Dermis microvascular lymphatic vessel endothelial cell (primary cell): ENCODE measurements at places on chromosomes 5 and 9. TPM values are rescaled to one million over a fixed set of nuclear protein-coding genes. Genes with fewer than 3 reads are reported as not detected.

Gene UBE2QL1
- total RNA-seq: 0.13 and 1.0 TPM in 2 replicates

Gene NFIB
- 116 and 147 TPM in 2 replicates for total RNA-seq

Gene PDZD2
- total RNA-seq: 1.2 and 1.4 TPM in 2 replicates

Gene GRHPR
- total RNA-seq: 97.1 and 122 TPM in 2 replicates

Gene CLIC3
- not detected in 2 replicates for total RNA-seq

Gene SERF1A
- 4.9 and 13.0 TPM in 2 replicates for total RNA-seq

Gene STKLD1
- 0.26 and 0.38 TPM in 2 replicates for total RNA-seq

Gene IL5
- not detected in 2 replicates for total RNA-seq

Gene TLX3
- not detected in 2 replicates for total RNA-seq

Gene COL23A1
- 0.13 TPM in 2 replicates for total RNA-seq

Gene CTSV
- total RNA-seq: 0.25 and 0.77 TPM in 2 replicates

Gene SLC35A4
- total RNA-seq: 14.8 and 27.9 TPM in 2 replicates

Gene PCDHB16
- 0.13 and 0.76 TPM in 2 replicates for total RNA-seq
